ENCODE measurements at places on chromosomes 7 and 10.

GRCh38 chr10:101573885-101574753 is 13.9 kb downstream of the POLL start:
- no peak for DNase-seq

DNA sequence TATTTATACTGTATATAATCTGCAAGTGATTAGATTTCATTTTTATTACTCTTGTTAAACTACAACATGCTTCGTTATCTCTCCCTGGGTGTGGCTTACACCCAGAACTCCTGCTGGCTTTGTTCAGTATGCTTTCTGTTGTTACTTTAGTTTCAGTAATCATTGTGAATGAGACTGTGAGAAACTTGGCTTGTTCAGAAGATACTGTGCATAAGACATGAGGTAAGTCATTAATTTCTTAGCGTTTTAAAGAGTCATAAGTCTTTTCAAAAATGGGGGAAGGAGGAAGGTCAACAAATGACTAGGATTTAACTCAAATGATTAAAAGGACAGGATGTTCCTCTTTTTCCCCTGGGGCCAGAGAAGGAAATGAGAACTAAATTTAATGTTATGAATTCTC is 11.6 kb upstream of the ADD3 start:
- no peak for DNase-seq

- DNase-seq = peak; percentile 18
Measured at GRCh38 chr7:105011831-105012502, 2.0 kb upstream of the KMT2E start.

- DNase-seq = no peak
Measured at GRCh38 chr7:122454776-122455507, 150.4 kb upstream of the FEZF1 start.

- no peak for DNase-seq
Measured at GRCh38 chr7:116232350-116232749, 22.0 kb downstream of the TES start.

GRCh38 chr7:112084520-112084971 is 121.7 kb downstream of the DOCK4 start:
- peak; percentile 7 for DNase-seq

- no peak for DNase-seq
Measured at GRCh38 chr7:26944501-26945358, 80.3 kb upstream of the SKAP2 start.

- no peak for DNase-seq
Measured at GRCh38 chr7:88073626-88074025, 139.6 kb downstream of the ADAM22 start.

DNA sequence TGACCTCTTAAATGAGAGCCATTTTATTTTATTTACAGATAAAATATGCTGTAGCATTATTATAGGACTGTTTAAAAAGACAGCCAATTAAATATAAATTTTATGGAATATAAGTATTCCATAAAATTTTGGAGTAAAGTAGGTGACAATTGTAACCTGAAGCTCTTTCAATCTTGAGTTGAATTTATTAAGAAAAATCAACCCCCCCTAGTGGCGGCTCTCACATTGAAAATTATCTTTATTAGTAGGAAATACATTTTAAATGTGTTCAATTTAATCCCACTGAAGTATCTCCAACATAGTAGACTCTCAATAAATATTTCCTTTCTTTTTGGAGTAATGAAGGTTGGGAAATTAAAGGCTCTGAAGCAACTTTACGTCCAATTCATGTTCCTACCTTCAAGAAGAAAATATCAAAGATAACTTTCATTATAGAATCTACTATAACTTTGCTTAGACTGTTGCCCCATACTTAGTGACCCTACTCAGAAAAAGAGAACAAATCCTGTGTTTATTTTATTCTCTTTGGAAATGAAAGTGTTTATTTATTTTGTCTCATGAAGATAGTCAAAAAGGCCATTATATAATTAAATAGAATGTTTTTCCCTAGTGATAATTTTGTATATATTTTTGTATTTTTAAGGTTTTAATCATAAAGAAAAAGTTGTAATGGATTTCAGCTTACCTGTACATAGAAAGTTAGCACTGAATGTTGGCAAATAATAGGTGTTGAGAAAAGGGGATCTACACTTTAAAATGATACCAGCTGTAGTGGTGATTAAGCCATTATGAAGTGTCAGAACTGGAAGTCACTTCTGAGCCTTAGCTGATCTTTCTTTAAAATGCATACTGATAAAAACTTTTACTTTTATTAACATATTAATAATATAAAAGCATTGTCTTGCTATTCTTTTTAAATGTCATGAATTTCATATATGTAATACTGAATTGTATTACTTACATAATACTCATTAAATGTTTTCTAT is 3.3 kb downstream of the AHR start:
- no peak for DNase-seq

DNA sequence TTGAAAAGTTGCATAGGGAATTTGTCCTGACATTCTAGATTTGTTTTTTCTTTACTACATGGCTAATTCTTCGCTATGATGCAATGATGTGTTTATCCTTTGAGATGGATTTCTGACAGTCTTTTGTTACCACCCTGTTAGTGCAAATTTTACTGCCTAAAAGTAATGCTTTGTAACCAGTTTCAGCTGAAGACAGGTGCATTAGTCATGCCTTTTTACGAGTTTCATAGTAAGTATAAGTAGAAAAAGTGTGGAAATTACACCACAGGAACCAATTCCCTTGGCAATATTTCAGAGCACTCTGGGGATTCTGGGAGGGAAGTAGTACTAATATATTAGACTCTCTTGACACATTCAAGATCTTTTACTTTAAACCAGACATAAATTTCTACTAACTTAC is 257.8 kb upstream of the DKK1 start:
- DNase-seq = no peak

- DNase-seq = no peak
Measured at GRCh38 chr7:101294039-101294831, 27.4 kb downstream of the IFT22 start.

DNA sequence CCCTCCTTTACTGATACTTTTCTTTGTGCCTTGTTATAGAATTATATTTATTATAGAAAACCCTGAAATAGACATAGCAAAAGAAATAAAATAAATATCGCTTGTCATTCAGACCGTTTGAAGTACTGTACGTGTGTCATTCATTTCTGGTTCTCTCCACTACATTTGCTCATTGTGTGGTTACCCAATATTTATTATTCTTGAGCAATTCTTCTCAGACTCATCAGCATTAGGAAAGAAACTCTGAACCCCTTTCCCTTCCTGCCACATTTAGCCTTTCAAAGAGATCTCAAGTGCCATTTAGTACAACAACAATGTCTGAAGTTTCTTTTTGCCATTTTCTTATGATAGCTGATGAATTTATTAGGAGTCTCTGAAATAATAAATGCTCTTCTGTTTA is 154.1 kb downstream of the KIAA1217 start:
- DNase-seq = no peak

- DNase-seq = no peak
Measured at GRCh38 chr7:137476937-137477336, 133.4 kb upstream of the PTN start.

DNA sequence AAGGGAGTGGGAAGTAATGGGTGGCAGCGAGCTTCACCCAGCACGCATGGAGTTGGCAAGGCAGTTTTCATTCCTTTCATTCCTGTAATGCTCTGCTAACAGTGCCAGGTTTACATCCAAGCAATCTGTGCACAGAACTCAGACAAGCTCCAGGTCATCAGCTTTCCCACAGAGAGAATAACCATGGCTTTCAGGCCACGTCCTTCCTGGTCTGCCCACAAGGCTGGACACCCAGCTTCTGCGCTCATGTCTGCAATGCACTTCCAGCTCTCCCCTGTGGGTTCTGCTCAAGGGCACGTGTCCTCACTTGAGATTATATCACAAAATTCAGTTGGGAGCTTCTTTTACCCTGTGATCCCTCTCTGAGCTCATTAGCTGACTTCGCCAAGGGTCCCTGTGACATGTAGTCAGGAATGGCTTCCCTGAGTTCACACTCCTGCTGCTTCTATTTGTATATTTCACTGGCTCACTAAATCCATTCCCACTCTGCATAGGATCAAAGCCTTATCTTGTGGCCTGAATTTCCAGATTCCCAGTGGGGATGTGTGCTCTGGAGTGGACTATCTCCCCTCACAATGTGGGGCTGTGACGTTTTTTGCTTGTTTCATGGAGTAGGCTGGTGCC is 18.6 kb downstream of the AKR1C2 start:
- no peak for DNase-seq

GRCh38 chr10:88456730-88457129 is 126.4 kb downstream of the RNLS start:
- no peak for DNase-seq

DNA sequence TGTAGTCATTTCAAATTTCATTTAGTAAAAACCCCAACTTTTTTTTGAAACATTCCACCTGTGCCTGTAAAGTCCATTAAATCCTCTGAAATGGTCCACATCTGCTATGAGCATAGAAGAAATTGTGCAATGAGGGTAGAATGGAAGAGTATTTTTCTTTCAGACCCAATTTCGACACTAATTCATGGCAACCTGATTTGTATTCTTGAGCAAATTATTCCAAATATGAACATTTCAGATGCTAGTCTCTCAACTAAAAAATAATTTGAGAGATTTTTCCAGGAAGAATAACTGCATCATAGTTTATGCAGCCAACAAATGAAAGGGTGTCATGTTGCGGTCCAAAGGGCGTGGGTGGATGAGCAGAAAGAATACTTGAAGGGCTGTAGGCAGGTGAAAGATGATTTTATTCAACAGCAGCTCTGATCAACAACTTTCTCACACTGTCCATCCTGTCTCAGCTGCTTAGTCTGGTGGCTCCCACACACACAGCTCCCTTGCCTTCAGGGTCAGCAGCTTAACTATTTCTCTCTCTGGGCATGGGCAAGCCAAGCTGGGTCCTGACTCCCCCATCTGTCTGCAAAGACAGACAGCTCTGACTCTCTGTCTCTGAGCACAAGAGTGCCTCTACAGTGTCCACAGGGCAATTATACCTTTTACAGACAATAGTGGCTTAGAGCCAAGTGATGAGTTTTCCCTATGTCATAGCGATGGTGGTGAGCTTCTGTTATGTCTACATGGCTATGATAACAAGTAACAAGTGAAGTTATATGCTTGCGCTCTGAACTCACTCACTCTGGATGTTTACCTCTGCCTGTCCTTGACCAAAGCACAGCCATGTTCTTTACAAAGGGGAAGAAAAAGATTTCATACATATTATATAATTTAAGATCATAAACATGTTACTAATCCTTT is 11.5 kb downstream of the STEAP2 start:
- no peak for DNase-seq

- DNase-seq = no peak
Measured at GRCh38 chr7:22942191-22942590, 71.7 kb downstream of the HYCC1 start.

- DNase-seq = no peak
Measured at GRCh38 chr7:106829496-106829895, 35.6 kb upstream of the PIK3CG start.

GRCh38 chr10:12476656-12477055 is 127.3 kb downstream of the CAMK1D start:
- no peak for DNase-seq

- DNase-seq = no peak
Measured at GRCh38 chr7:96097835-96098234, 224.1 kb downstream of the SLC25A13 start.

- DNase-seq = no peak
Measured at GRCh38 chr10:55979203-55979602, 381.9 kb downstream of the ZWINT start.

- DNase-seq = no peak
Measured at GRCh38 chr10:124288928-124289850, 129.5 kb downstream of the OAT start.

- no peak for DNase-seq
Measured at GRCh38 chr7:135845415-135846075, 96.9 kb upstream of the FAM180A start.

- no peak for DNase-seq
Measured at GRCh38 chr7:7178081-7178480, 4.3 kb upstream of the C1GALT1 start.

DNA sequence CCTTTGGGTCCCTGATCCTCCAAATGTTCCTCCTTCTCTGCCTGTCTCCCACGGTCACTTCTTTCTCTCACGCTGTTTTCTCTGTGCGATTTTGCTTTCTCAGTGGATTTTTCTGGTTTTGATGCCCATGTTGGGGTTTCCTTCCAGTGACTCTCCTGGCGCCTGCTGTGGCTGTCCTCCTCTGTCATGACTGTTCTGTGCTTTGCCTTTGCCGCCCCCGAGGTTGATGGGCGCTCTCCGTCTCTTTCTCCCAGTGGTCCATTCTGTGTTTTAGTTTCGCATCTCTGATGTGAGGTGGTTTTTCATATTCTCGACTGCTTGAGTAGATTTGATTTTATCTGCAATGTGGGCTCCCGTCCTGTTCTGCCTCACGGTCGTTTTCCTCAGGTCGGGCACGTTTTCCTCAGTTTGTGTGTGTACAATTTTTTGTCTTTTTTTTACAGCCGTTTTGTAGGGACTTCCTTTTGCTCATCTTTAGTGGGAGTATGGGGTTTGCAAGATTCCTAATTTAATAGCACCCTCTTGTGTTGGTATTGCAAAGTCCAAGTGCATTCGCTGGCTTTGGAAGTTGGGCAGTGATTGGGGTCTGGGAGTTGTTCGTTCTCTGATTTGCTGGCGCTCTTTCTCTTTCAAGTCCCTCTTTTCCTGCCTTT is 100.0 kb downstream of the INPP5A start:
- DNase-seq = no peak

GRCh38 chr7:54663603-54664234 is 95.3 kb downstream of the SEC61G start:
- DNase-seq = no peak

- DNase-seq = no peak
Measured at GRCh38 chr10:117488004-117488403, 54.5 kb upstream of the EMX2 start.

GRCh38 chr10:94481410-94481809 is 64.2 kb upstream of the HELLS start:
- DNase-seq = no peak

- DNase-seq = no peak
Measured at GRCh38 chr7:120645966-120646365, 212.0 kb downstream of the TSPAN12 start.

- no peak for DNase-seq
Measured at GRCh38 chr10:97053276-97053675, 132.5 kb downstream of the SLIT1 start.

DNA sequence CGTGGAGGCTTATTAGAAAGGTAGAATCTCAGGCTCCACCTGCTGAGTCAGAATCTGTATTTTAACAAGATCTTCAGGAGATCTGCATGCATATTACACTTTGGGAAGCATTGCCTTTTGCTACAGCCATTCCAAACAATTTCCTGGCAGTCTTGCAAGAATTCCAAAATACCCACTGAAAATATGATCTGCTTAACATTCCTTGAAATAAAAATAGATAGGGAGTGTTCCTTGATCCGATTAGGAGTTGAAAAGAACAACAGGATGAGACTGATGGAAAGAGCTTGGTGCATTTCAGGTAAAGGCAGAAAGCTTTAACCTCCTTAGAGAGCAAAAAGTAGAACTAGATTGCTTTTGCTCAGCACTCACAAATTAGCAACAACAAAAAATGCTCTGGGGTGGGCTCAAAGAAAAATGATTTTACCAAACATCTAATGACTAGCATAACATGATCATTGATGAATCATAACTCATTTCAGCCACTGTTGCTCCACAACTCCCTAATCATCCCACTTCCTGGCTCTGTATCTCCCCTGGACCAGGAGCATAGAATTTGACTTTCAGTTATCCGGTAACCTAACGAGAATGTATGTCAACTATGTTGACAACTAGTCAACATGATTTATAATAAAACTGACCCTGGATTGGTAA is 115.2 kb downstream of the RNLS start:
- no peak for DNase-seq
